Gastrocnemius medialis (tissue), 4 donors: ENCODE measurements at places on chromosomes 12 and 14.

DNA sequence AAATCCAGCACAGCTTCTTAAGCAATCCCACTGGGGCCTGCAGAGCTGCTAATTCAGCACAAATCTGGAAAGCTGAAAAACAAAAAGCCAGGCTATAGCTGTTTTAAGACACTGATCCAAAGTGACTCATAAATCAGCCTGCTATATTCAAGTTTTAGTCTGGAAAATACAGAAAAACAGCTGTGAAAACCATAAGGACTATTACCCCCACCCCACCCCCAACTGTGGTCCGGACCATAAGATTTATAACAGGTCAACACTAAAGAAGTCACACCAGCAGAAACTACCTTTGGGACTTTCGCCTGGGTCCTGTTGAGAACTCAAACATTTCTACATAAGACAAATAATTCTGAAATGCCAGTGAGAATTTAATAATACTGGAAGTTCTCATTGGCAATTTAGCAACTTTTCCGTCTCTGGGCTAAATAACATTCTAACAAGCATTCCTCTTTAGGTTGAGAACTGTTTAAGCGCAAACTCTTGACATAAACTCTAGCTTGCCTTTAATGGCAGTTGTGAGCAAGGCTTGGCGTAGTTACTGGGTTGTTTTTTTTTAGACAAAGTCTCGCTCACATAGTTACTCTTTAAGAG is 3.3 kb downstream of the LRIG3 start:
- no peak for DNase-seq

DNA sequence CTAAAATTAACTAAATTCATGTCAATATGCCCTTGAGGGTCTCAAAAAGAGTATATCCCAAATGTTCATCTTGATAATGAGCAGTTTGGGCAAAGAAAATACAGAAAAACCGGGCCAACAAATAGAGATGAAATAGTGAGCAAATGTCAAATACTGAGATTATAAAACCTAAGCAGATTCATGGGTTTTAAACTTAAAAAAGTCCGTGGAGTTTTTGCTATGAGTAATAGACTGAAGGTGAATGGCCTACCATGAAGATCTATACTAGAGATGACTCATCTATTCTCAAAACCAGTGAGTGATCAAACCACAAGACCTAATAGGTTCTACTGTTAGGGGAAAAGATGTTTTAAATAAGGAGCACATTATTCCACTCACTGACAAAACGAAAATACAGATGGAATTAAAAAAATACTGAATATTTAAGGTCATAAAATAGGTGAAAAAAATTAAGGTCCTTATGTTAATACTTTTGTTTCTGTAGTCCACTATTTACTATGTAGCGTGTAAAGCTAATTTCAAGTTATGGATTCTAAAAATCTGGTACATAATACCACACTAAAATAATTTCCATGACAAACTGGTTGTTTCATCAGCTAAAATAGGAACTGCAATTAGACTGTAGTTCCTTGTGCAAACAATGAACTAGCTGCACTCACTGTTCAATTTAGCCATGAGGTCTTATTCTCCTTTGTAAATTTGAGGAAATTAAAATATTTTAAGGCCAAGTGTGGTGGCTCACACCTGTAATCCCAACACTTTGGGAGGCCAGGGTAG is 5.0 kb downstream of the HNRNPC start:
- no peak for DNase-seq

GRCh38 chr12:74552201-74552600 is 14.6 kb downstream of the ATXN7L3B start:
- DNase-seq, result no peak

GRCh38 chr12:91361864-91362263 is 179.2 kb upstream of the DCN start:
- DNase-seq, result no peak

- DNase-seq, result no peak
Observed at GRCh38 chr14:22184157-22184829, 404.7 kb downstream of the DAD1 start.

- DNase-seq, result no peak
Observed at GRCh38 chr12:65949009-65949623, 124.8 kb downstream of the HMGA2 start.

- DNase-seq, result no peak
Observed at GRCh38 chr14:56811593-56812363, 1.5 kb upstream of the OTX2 start.

DNA sequence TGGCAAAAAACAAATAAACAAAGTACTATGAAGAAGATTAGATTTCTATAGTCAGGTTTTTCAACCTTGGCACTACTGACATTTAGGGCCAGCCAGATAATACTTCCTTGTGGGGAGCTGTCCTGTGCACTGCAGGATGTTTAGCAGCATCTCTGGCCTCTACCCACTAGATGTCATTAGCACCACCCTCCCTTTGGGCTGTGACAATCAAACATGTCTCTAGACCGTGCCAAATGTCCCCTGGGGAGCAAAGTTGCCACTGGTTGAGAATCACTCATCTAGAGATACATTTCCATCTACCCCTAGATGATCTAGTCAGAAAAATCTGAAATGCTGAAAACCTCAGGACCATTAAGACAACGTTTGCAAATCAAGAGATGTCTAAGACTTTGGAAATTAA is 29.9 kb downstream of the SRRM4 start:
- DNase-seq, result no peak

DNA sequence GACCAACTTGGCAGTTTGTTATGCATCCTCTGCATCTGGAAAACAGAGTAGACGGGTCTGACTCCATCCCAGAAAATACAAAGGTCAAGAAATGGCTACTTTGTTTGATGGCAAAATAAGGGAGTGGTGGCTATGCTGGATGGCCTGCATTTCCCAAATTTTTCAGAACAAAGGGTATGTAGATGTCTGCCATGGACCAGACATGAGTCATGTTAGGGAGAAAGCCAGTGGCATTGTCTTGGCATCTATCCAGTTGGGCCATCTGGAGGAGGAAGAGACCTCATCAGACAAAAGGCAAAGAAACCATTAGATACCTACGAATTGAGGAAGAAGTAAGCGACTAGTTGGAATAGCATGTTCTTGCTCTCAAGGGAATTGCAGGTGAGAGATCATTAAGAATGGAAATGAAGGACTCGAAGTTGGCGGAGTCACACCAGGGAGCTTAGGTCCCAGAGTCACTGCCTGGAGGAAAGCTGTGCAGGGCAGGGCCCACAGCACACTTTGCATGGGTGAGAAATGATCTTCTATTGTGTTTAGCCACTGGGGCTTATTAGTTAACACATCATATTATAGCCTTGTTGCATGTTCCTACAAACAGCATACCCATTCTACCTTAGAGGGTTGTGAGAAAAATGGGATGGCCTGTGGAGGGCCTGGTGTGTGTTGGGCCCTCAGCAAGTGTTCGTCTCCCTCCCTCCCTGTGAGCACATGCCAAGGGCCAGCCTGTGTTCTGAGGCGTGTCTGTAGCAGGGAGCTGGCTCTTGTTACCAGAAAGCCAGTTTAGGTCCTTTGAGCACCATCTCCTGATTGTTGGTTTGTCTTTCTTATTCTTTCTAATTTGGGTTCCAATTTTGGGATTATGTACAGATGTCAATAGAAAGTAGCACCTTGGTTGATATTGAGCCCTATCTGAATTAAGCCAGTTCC is 119.4 kb downstream of the KTN1 start:
- no peak for DNase-seq

- no peak for DNase-seq
Observed at GRCh38 chr12:52907092-52907810, 2.4 kb upstream of the KRT8 start.

DNA sequence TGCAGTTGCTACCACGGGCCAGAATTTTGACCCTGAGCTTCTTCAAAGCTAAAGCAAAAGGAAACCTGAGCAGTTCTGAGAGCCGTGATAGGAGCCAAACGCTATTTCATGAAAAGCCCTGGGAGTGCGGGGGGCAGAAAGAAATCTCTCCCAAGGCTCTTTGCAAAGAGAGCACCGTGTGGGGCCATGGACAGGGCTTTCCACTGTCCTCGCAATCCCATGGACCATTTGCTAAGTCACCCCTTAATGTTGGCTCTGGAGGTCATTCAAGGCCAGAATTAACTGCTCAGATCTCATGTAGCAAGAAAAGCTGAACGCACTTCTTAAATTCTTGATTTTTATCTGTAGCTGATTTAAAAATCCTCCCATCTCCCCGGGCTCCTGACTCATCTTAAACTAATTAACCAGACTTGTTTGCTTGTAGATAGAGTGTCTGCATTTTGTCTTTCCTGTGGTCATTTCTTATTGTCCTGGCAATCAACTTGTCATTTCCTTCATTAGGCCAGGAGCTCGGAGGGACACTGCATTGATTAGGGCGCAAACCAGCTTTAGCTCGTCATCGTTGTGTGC is 24.8 kb downstream of the CLSTN3 start:
- DNase-seq, result no peak

- DNase-seq, result peak; percentile 51
Observed at GRCh38 chr12:2958432-2959191, 585 bp upstream of the TEAD4 start.

GRCh38 chr14:99247772-99248171 is 24.2 kb downstream of the BCL11B start:
- no peak for DNase-seq

- no peak for DNase-seq
Observed at GRCh38 chr14:87014856-87015255, 978.1 kb downstream of the GALC start.

DNA sequence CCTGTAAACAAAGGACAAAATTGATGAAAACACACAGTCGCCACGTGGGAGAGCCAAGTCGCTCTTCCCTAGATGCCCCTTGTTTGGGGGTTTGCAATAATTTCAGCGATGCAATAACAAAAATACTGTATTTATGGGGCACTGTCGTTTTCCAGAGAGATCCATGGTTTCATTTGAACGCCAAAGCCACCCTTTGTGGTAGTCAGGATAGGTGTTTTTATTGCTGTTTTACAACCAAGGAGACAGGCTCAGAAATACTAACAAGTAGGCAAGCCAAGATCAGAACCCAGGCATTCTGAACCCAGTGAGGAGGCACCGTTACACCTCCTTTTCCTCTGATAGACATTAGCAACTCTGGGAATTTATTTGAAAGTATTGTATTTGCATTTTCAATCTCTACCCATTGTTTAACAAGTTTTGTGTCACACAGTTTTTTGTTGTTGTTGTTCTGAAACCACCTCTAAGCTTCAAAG is 831 bp upstream of the BTBD7 start:
- no peak for DNase-seq

DNA sequence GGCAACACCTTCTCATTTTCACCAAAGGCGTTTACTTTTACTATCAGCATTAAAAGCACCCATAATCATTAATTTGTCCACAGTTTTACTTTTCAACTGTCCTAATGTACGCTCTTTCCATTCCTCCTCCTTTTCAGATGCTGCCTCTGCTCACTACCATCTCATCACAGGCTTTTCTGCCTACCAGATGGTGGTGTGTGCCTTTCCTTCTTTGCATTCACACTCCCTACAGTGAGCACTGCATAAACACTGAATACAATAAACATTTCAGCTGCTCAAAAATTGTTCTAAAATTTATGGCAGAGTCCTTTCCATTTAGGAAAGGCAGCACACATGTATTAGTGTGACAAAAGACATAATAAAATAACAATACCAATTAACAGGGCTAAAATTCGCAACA is 435.7 kb downstream of the GXYLT1 start:
- DNase-seq, result no peak

DNA sequence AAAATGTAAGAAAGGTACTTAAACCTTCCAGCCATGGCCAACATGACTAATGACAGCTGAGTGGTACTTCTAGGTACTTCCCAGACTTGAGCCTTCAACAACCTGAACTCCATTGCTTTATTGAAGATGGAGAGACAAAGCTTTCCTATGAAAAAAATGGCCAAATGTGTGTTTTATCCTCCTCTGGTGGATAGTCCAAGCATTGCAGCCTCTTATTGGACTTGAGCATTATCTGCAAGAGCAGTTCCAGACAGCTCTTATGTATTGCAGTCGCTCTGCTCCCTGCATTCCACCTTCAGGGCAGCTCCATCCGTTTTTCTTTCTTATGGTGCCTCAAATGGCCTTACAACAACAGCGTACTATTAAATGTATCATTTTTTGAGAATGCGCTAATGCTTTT is 588.2 kb downstream of the NRXN3 start:
- DNase-seq, result no peak

- DNase-seq, result peak; percentile 95
Observed at GRCh38 chr12:6336079-6336888, 5.6 kb downstream of the TNFRSF1A start.

DNA sequence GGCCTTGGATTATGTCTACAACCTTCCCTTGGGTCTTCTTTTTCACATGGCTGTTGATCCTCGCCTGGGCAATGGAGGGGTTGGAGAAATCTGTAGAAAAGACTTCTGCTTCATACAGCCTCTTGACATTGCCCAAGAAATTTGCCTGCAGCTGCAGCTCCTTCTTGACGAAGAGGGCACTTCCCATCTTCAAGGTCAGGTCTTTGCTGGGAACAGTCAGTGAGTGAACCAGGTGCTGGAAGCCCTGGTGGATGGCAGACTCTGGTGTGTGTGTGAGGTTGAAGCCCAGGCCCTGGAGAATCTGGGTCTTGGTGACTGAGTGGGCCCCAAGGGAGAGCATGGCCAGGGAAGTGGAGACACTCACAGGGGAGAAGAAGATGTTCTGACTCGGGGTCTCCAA is 6.7 kb downstream of the SERPINA9 start:
- DNase-seq, result no peak

GRCh38 chr12:131949431-131950181 is at the start of gene EP400:
TSS of gene EP400 (plus strand) at chr12:131949942. CDS start at chr12:131960620, 10,678 bp downstream.
- peak; percentile 91 for DNase-seq

GRCh38 chr12:27190761-27191160 is 53.3 kb upstream of the STK38L start:
- no peak for DNase-seq

- no peak for DNase-seq
Observed at GRCh38 chr14:31201111-31201510, 6.5 kb downstream of the HECTD1 start.

DNA sequence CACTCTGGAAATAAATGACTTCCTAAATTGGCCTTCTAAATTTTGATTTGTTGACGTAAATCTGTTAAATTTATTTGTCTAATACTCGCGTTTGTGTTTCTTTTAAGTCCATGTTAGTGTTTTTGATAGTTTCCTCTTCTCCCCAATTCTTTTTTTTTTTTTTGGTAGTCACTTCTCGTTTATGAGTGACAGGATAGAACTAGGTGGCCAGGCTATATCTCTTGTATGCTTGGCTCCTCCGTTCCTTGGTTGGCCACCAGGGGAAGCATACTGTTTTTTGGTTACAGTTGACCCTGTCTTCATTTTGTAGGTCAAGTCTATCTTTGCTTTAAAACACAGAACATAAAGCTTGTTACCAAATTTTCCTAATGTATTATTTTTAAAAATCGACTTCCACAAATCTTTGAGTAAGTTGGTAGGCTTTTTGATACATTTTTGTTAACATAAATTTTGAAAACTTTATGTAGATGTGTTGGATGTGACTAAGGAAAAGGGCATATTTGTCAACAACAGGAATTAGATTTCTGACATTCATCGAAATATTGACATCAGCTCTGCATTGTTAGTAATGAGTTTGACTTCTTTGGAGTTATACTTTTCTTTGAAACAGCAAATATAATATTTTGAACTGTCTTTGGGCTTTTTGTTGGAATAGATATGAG is 2.2 kb downstream of the RCOR1 start:
- DNase-seq, result peak; percentile 37
